DMS 273 treated with DMSO at 0.1 percent for 48 hours (cell line): ENCODE measurements at places on chromosomes 2 and 18.

DNA sequence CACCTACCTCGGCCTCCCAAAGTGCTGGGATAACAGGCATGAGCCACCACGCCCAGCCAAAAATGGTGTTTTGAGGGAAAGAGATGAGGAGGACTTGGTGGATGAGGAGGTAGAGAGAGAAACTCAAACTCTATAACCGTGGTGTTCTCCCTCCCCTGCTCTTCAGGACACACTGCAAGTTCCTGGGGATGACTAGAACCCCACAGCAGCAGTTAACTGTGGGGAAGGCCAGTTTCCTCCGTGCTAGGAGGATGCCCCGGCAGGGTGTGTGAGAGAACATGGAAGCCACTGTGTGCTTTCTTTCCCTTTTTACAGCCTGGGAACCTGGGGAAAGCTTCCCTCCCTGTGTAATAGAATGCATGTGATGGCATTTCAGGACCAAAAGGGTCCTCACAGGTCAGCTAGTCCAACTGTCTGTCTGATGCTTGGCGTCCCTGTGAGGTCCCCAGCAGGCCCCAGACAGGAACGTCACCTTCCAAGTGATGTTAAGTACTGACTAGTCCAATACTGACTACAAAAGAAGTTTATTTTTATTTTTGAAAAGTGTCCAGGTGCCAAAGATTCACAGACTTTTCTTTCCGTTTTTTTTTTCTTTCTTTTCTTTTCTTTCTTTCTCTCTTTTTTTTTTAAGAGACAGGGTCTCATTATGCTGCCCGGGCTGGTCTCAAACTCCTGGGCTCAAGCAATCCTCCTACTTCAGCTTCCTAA, 38.9 kb downstream of the MYCN start:
- DNase-seq, result no peak

DNA sequence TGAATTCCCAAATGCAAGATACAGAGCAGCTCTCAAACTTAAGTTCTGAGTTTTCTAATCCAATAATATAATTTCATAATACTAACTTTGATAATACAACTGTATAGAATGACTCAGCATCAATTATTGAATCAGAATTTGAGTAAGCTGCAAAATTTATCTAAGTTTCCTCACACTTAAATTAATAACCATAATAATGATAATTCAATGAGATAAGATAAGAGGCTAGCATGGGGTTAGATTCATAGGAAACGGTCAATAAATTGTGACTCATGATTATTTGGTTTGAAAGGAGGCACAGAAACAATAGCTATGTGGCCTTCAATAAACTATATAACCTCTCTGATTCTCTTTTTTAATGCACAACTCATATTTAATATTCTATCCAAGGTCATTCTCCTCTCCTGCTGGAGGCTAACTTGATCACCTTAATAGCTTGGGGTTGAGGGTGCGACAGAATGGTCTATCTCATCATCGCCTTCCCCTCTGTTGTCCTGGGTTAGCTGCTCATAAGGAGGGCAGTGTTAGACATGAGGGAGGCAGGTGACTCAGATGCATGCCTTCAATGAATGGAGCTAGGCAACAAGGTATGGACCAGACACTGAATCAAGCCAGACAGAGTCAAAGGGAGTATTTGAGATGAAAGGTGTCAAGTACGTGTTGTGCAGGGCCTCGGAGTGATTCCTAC, 36.2 kb upstream of the BMP10 start:
- no peak for DNase-seq

DNA sequence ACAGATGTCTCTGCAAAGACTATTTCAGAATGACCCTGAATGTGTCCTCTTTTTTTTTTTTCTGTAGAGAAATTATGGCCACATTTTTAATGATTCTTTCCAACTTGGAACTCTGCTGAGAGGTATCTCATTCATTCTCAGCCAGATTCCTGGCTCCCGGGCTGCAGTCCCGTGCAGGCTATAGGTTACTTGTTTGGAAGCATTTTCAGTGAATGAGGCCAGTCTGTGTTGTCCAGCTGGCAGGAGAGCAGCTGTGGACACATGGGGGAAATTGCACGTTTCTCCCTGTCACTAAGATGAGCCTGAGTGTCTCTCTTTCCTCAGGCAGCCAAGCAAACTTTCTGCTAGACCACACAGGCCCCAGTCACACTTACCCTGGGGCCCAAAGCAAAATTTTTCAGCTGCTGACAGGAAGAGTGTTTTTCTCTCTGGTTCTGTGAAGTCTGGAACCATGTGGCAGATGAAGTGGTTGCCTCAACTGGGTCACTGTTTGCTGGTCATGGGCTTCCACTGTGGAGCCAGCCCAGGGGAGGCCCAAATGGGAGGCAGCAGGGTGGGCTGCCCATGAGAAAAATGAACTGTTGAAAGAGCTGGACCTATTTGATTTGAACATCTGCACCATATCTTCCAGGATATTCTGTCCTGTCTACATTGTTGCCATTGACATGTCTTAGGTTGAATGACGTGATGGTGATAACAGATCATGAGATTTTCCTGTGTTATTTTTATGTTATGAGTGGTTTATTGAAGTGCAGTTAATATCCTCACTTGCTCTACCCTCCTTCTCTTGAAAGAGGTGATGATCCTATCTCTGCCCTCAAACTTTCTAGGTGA, 431.2 kb downstream of the LPIN1 start:
- DNase-seq, result no peak

DNA sequence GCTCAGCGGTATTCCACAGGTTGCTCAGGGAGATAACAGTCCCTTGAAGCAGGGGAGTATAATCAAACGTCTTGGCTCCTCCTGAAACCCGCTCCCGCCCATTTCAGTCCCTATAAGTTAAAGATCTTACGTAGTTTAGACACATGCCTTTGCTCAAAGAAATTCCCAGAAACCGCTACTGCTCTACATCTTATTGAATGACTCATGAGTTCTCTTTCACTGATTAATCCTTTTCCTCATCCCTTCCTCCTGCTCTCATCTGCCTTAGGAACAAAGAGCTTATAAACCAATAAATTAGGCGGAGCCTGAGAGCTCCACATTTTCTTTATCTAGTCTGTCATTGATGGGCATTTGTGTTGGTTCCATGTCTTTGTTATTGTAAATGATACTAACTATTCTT, 4.2 kb upstream of the SERPINB4 start:
- no peak for DNase-seq

DNA sequence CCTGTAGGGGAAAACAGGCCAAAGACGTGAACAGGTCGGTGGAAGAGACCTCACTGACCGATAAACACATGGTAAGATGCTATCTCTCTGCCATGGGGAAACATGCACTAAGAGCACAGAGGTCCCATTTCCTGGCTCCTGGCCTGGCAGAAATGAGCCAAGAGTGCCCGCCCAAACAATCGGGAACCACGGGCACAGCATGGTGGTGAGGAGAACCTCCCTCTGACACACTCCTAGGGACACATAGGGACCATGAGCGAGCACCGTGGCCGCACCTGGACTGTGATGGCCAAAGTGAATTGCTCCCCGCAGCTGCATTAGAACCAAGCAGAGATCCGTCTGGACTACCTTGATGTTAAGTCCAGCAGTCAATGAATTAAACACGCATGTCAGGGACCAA, 11.1 kb downstream of the HS6ST1 start:
- DNase-seq, result no peak

- no peak for DNase-seq
Observed at GRCh38 chr2:175136334-175137215, 31.4 kb downstream of the ATF2 start.

- DNase-seq, result no peak
Observed at GRCh38 chr2:114119862-114120261, 230.0 kb downstream of the ACTR3 start.

DNA sequence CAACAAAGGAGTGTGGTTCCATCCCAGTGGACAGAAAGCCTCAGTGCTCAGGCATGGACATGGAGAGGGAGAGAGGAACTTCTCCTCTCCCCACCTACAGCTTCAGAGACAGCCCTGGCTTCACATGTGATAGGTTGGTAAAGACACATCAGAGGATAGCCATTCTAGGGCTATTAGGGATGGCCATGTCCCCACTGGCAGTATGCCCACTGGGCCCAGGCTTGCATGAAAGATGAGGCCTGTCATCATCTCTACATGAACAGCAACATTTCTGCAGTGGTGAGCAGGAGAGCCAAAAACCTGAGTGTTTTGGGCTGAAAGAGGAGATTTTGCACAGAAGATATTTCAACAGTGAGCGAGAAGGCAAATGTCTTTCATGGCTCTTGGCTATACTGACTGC, 517.2 kb downstream of the NR4A2 start:
- no peak for DNase-seq

GRCh38 chr18:76374330-76375281, 120.4 kb downstream of the ZNF516 start:
- no peak for DNase-seq

GRCh38 chr2:27973592-27973991, 83.1 kb downstream of the BABAM2 start:
- no peak for DNase-seq

GRCh38 chr2:60867007-60867406, 14.4 kb upstream of the REL start:
- no peak for DNase-seq

DNA sequence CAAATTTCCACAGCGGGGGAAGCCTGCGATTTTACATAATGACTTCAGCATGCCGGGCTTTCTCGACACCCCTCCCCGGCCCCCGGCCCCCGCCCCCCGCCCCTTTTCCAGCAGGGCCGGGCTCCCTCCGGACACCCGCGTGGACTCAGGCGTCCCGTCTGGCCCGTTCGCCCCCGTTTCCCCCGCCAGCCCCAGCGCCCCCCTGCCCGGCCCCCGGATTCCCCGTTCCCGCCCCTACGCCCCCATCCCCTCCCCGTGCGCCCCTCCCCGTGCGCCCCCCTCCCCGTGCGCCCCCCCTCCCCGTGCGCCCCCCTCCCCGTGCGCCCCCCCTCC, 456 bp upstream of the NFATC1 start:
- DNase-seq, result no peak

GRCh38 chr2:204652063-204652462, 106.8 kb downstream of the PARD3B start:
- DNase-seq, result no peak

- no peak for DNase-seq
Observed at GRCh38 chr2:85893428-85894258, 4.9 kb upstream of the ST3GAL5 start.

DNA sequence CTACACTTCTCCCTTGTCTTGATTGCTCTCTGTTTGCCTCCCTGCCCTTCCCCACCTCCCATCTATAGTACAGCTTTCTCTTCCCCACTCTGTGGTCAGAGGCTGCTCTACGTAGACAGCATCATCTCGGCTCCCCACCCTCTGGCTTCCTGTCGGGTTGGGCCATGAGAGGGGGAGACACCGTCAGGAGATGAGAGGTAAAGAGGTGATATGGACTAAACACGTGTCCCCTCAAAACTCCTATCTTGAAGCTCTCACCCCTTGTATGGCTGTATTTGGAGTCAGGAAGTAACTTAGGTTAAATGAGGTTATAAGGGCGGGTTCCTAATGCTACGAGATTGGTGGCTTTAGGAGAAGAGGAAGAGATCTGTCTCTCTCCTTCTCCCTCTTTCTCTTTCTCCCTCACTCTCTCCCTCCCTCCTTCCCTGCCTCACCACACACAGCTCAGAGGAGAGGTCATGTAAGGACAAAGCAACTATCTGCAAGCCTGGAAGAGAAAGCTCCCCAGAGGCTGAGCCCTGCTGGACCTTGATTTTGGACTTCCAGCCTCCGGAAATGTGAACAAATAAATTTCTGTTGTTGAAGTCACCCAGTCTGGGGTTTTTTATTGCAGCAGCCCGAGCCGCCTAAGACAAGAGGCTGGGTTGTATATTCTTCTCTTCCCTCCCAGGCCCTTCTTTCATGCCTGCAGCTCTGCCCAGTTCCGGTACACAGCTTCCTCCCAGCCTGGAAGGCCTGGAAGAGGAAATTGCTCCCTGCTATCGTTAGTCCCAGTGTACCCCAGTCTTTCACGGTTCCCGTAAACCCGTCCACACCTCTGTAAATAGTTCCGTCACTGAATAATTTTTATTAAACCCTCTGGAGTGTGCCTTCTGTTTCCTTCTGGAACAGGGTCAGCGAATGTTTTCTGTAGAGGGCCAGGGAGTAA, 138.0 kb downstream of the AKAIN1 start:
- peak; percentile 90 for DNase-seq

DNA sequence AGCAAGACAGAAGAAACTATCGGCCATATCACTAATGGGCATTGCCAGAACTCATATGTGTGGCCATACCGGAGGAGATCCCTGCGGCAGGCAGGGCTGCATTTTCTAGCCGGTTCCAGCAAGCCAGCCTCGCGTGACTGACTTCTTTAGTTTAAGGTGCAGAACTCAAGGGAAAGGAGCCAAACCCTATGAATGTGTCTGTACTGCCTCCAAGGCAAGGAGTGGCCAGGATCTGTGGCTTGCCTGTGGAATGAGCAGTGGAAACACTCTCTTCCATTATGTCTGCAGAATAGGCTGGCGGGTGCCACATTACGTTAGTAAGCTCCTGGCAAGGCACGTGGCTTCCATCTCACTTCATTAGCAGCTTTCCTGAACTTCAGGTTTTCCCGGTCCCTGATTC, 137.6 kb downstream of the ATL2 start:
- DNase-seq, result no peak

- DNase-seq, result no peak
Observed at GRCh38 chr2:142188562-142188961, 57.7 kb upstream of the LRP1B start.

DNA sequence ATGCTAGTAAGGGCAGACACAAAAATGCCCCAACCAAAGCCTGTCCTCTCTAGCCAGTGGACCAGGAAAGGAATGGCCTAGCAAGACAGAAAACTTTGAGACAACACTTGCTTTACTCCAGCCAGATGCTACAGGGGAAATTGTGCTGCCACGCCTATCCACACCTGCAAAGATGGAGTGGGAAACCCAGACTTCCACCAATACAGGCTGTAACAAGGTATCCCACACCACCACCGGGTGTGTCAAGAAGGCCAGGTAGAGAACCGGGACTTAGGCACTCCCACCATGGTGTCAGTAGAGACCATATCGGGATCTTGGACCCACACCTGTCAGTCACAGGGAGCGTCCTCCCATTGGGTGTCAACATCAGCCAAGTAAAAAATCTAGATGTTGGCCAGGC, 16.2 kb upstream of the ESPNL start:
- no peak for DNase-seq

DNA sequence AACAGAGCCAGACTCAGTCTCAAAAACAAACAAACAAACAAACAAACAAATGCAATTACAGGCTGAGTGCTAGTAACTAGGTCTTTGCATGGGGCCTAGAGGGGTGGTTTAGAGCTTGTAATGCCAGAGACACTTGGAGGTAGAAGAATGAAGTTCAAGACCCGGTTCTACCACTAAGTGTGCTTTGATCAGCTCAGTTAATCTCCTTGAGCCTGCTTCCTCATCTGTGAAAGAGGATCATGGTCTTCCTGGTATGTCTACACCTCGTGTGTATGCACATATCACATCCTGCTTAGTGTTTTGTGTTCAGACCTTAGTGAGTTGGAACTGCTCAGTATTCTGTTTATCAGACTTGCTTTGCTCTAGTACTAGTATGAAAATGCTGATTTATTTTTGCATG, 4.8 kb upstream of the ATP6V1C2 start:
- no peak for DNase-seq

DNA sequence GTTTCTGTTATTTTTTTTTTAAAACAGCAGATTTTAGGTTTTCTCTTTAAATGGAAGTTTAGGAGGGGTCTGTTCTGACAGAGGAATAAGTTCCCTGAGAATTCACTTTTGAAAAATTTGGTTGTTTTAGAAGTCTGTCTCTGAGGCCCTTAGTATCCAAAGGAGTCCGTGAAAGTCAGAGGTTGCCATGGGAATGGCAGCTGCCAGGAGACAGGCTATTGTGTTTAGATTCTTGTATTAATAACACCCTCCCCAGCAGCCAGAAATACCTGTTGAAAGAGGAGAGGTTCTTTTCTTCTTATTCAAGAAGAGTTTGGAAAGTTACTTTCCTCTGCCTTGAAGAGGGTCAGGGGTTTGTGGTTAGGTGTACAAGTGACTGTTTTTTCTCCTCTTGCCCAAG, 29.5 kb downstream of the TNP1 start:
- DNase-seq, result no peak

GRCh38 chr2:200380091-200380561, 73.6 kb downstream of the SPATS2L start:
- DNase-seq, result no peak
